ENCODE measurements at places on chromosomes 1 and 21.

DNA sequence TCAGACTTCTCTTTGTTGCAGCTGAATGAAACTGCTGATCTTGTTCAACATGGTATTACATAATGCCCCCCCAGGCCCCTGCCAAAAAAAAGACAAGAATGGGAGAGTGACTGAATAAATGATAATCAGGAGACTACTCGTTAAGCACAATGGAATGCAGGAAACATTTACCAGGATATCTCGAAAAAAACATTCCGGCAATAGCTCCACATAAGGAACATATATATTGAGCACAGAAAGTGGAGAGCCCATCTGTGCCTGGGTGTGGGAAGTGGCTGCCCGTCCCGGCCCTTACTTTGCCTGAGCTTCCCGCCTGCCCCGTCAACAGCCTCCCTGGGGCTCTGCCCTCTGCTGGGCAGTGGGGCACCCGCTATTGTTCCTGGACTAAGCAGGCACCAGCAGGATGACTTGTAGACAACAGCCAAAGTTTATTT is 13.3 kb downstream of the TRIM11 start:
- peak; percentile 76 for DNase-seq

DNA sequence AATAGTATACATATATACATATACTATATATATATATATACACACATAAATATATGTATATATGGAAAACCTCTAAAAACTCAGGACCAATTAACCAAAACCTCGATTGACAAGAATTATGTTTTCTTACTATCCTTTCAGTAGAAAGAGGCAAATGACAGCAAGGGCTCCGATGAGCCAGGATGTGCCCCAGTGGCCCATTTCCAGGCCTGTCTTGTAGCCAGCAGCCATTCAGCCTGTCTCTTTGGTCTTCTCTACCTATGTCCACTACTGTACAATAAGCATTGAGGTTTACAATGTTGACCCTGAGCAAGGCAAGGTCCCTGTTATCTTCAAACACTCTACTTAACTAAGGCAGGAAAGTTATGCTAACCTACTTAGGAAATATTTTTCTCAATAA is 9.8 kb downstream of the KCNA2 start:
- DNase-seq = no peak

- no peak for DNase-seq
These were observed 3.1 kb upstream of the MOB3C start for GRCh38 chr1:46619656-46620258.

DNA sequence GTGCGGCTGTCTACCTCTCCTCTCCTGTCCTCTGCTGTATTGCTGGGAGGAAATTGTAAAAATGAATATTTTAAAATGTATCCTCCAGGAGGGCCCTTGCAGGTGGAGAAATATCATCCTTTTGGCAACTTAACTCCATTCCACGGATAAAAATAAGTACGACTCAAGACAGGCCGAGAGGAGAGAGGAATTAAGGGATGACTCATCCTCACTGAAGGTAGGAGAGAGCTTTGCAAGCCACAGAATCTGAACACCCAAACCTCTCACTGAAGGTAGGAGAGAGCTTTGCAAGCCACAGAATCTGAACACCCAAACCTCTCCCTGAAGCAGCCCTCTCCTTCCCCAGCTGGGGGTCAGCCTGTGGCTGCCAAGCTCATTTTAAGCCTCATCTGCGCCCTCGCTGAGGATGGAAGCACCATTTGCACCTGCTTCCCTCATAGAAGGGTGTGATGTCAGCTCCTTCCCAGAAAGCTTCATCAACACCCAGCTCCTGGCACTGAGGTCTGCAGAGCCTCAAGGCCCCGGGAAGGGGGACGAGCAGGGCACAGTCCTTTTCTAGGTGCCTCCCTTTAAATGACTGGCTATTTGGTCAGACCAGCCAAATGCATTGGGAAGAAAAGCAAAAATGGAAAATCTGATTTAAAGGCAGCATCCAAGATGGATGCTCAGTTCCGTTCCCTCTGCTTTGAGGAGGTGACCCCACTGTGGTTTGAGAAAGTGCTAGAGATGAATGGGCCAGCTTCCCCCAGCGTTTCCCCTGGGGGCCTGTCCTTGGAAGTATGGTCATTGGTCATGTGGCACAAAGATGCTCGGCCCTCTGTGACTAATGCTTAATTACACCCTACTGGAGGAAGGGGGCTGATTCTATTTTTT is 12.9 kb upstream of the SELENON start:
- peak; percentile 48 for DNase-seq

DNA sequence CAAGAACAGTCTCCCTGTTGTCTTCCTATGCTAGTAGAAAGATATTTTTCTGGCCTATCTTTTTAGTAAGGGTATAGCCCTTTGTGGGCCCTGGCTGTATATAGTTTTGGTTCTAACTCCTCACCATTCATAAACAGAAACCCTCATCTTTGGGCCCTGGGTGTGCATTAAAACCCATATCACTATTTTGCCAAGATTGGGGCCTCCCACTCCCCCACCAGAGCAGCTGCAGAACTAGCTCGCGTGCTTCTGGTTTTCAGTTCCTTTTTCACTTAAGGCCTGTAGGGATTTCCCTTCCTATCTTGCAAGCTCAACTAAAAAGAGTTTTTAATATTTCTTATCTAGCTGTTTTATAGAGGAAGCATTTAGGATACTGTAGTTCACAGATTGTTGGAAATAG is 106.4 kb downstream of the RGL1 start:
- DNase-seq = no peak

All from fibroblast of mammary gland (primary cell).